ENCODE measurements at places on chromosomes 5 and 9.
A peak's percentile ranks its signal among the peaks of the same experiment; 100 is the strongest.

DNA sequence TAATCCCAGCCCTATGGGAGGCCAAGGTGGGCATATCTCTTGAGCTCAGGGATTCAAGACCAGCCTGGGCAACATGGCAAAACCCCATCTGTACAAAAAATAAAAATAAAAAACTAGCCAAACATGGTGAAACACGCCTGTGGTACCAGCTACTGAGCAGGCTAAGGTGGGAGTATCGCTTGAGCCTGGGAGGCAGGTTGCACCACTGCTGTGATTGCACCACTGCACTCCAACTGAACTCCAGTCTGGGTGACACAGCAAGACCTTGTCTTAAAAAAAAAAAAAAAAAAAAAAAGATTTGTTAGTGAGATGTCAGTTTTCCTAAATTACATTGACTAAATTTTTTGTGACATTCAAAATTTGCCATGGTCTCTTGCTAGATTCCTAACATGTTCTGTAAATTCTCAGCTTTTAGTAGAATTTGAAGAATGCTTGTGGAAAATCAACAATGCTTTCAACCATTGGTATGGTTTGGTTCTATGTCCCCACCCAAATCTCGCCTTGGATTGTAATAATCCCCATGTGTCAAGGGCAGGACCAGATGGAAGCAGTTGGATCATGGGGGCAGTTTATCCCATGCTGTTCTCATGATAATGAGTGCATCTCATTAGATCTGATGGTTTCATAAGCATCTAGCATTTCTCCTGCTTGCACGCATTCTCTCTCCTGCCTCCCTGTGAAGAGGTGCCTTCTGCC, 236.1 kb downstream of the ARRDC3 start:
- no peak for DNase-seq

GRCh38 chr5:40904205-40904993, 4.9 kb upstream of the C7 start:
- DNase-seq, result no peak

- no peak for DNase-seq
Observed at GRCh38 chr9:99773468-99774138, 48.1 kb upstream of the NR4A3 start.

- DNase-seq, result no peak
Observed at GRCh38 chr9:12777121-12778022, 2.6 kb downstream of the LURAP1L start.

GRCh38 chr5:135386886-135387628, 12.0 kb downstream of the MACROH2A1 start:
- DNase-seq, result no peak

DNA sequence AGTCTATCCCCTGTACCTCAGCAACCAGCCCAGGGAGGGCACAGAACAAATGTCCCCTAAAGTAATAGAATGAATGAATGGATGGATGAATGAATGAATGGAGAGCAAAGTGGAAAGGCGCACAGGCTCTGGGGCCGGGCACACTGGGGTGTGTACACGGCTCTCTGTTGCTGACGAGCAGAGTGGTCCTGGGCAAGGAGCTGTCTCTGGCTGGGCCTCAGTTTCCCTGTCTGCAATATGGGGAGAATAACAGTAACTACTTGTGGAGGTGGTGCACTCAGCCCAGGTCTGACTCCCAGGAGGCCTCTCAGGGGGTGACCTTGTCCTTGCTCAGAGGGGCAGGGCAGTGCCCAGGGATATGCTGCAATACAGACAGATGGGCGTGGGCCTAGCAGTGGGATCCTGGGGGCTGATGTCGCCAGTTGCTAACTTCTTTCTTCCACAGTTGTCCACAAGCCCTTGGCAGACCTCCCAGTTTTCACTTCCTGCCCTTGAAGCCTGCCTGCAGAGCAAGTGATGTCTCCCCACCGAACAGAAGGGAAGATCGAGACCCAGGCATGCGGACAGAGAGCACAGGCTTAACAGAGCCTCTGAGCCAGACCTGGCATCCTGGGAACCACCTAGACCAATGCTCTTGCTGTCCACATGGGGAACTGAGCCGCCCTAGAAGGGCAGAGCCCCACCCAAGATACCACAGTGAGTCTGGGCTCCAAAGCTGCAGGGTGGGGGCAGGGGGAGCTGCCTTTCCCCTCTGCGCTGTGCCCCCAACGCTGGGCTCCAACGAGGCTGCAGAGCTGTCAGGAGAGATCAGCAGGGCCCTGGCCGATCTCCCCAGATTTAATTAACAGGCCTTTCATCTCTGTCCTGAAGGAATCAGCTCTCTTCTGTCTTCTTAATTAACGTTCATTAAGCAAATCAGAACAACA, 13.6 kb upstream of the LAMC3 start:
- DNase-seq, result no peak

DNA sequence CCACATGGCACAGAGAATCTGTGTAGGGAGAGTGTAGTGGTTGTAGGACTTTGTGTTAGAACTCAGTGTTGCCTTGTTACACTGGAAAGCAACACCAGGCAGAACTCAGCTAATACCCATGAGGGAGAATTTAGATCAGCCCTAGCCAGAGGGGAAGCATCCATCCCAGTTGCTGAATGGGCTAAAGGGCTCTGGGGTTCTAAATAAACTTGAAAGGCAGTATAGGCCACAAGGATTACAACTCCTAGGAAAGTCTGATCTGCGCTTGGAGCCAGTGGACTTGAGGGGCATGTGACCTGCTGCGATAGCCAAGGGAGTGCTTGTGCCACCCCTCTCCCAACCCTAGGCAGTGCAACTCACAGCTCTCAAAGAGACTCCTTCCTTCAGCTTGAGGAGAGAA, 26.9 kb downstream of the PTGS1 start:
- no peak for DNase-seq

- no peak for DNase-seq
Observed at GRCh38 chr9:93896093-93896492, 59.1 kb downstream of the BARX1 start.

- no peak for DNase-seq
Observed at GRCh38 chr5:53288511-53288910, 179.0 kb upstream of the MOCS2 start.

DNA sequence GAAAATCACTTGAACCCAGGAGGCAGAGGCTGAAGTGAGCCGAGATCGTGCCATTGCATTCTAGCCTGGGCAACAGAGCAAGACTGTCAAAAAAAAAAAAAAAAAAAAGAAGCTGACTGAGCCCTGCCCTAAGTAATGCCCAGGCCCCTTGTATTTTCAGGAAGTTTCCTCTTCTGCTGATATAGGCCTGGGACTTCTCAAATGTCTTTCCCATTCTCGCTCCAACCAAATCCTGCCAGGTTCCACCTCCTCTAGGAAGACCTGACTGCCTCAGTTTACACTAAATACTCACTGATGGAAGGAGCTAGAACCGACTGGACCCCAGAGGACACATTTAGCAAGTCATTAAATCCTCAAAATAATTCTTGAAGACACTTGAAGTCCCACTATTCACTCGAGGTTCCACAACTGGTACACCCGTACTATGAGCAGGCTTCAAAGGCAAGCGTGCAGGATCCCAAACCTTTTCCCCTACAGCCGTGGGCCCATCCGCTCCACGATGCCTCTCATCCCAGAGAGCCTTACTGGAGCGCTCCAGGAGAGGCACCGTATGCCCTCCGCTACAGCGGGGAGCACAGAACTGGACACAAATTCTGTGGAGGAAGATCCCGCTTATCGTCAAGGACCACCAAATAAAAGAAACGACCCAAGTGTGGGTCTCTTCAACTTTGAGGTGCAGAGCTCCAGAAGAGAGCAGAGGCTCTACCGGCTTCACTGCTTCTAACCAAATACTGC, 676 bp downstream of the NOL6 start:
- DNase-seq, result no peak

DNA sequence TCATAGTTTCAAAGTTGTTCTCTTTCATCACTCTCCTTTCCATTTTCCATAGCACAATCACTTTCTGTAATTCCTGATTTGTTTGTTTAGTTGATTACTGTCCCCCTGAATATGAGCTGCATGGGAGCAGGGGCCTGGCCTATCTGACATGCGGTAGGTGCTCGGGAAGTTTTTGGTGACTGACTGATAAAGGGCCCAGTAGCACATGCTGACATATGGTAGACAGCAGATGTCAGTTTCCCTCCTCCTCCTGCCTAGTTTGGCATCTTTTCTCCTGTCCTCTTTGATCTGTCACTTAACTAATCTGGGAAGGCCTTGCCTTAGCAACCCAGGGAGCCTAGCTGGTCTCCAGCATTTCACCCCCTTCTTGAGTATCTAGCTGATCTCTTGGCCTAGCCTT, 14.4 kb downstream of the GALNT12 start:
- DNase-seq, result no peak

GRCh38 chr5:15533129-15533893, 33.3 kb downstream of the FBXL7 start:
- DNase-seq, result no peak

DNA sequence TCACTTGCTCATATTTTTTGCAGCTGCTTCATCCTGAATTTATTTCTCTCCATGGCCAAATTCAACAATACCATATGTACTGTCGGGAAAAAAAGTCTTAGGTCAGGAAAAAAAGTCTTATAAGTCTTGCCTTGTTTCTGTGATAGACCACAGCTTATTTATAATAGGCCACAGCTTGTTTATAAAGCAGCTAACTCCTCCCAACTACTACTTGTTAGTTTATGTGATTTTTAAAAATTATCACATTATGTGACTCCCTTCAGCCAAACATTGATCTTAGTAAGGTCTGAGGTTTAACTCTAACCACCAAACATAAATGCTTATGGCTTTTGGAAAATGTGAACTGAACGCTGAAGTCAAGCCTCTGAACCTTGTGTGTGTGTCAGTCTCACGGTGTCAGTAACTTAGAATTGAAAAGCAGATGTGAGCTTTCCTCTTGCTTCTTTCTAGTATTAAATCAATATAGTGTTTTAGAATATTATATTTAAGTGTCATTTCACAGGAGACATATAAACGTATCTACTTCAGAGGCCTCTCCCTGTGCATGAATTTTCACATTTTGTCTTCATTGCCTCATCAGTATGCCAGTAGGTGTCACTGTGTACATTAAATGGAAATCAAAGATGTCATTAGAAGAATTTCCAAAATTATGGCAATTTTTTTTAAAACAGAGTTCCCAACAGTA, 51.3 kb downstream of the SNX24 start:
- peak; percentile 42 for DNase-seq

DNA sequence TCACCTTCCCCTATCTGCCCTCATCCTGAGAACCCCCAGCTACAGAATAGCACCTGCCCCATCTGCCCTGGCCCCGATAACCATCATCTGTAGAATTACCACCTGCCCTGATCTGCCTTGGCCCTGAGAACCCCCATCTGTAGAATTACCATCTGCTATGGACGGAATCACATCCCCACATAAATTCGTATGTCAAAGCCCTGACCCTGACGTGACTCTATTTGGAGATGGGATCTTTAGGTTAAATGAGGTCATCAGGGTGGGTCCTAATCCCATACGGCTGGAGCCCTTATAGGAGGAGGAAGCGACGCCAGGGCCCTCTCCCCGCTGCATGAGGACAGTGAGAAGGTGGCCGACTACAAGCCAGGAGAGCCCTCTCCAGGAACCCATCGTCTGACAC, 32.6 kb downstream of the SARDH start:
- DNase-seq, result no peak

- no peak for DNase-seq
Observed at GRCh38 chr5:139565411-139566305, 4.5 kb downstream of the UBE2D2 start.

- DNase-seq, result no peak
Observed at GRCh38 chr9:87149799-87150198, 202.5 kb upstream of the GAS1 start.

- DNase-seq, result no peak
Observed at GRCh38 chr5:111942661-111943401, 185.8 kb upstream of the NREP start.

GRCh38 chr5:141965071-141965470, 3.8 kb upstream of the RNF14 start:
- DNase-seq, result no peak

DNA sequence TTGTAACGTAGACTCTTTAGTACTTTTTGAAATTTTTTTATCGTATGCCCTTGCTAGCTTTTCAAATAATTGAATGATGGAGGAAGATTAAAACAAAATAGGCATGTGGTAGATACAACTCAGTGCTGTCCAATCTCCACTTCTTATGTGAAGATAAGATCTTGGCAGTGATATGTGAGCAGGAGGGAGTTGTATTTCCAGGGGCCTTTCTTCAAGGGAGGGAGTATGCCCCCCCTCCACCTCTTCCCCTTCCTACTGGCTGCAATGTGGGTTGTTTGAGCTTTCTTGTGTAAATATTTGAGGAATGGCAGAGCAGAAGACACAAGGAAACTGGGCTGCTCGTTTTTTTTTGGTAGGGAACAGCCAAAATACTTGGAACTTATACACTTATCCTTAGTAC, 374.9 kb downstream of the PSAT1 start:
- no peak for DNase-seq

GRCh38 chr9:127865645-127866464, 11.4 kb upstream of the ENG start:
- DNase-seq, result no peak

DNA sequence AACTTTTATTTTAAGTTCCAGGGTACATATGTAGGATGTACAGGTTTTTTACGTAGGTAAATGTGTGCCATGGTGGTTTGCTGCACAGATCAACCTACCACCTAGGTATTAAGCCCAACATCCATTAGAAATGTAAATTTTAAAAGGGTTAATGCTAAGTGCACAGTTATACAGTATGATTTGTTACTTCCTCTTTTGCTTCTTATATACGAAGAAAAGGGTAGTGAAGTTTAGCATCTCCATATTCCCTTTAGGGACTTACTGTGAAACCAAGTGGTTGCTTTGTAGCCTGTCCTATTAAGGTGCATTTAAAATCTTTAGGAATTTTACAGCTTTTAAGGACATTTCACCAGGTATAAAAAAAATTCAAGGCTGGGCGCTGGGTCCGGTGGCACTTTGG, 46.4 kb downstream of the RBM27 start:
- DNase-seq, result peak; percentile 37

DNA sequence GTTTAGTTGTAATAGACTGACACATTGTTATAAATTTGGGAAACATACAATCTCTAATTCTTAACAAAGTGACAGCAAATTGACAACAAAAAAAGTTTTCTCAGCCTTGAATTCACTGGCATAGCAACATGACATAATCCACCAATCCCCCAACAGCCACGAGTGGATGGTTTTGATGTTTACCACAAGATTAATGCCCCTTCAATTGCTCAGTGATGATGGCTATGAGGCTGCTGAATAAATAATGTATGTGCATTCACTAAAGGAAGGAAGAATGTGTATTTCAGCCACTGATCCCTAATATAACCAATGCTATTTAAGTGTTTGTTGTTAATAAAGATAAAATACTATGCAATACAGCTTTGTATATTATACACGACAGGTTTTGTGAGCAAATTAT, 743.6 kb upstream of the DMAC1 start:
- DNase-seq, result no peak
